ENCODE measurements at places on chromosomes 1 and 21.

DNA sequence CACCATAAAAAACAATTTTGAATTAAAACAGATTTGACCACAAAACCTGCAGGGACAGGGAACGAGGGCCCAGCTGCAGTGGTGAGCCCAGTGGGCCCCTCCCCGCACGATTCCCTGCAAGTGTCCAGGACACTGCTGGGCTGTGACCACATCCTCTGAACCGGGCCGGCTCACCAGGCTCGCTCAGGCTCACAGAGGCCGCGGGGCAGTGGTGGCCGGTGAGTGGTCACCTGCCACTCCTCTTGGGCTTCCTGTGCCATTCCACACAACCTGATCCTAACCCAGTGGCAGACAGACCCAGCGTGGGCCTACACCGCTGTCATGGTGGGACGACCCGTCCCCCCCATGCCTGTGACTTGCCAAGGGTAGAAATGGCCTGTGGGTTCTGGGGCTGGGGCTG is 36.5 kb upstream of the RIPK4 start:
- no peak for DNase-seq

GRCh38 chr1:116762281-116762680 is 8.1 kb downstream of the CD2 start:
- DNase-seq: no peak

GRCh38 chr21:38126666-38127303 is 130.0 kb upstream of the KCNJ15 start:
- DNase-seq: peak; percentile 50

DNA sequence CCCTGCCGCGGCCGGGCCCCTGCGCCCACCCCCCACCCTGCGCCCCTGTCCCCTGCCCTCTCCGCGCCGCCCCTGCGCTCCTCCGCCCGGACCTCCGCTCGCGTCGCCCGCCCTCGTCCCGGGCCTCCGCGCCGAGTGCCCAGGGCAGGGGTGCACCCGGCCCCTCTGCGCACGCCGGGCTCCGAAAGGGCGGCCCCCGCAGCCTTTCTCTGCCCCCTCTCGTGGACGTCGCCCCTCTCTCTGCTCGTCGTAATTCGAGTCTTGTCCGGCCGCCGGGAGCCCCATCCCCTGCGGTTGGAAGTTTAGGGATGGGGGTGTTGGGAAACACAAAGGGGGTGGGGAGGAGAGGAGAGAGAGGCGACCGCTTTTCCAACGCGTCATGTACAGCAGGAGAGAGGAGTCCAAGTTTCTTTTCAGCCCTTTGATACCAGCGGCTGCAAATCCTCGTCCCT is 407 bp downstream of the GALNT2 start:
- peak; percentile 16 for DNase-seq

GRCh38 chr1:35029761-35030160 is 2.0 kb downstream of the ZMYM6 start:
- DNase-seq: no peak

DNA sequence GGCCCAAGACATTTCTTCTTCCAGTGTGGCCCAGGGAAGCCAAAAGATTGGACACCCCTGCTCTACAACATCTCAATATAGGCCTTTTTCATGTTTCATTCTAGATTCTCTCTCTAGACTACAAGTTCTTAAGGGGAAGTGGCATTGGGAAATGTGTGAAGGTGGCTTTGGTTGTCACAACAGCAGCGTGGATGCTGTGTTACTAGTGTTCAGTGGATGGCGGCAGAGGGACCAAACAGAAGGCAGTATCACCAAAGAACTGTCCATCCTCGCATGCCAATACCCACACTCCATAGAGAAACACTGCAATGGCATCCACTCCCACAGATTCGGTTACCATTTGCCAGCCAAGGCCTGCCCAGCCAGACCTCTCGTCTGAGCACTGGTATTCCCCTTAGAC is 24.3 kb upstream of the IFNAR2 start:
- DNase-seq: no peak

DNA sequence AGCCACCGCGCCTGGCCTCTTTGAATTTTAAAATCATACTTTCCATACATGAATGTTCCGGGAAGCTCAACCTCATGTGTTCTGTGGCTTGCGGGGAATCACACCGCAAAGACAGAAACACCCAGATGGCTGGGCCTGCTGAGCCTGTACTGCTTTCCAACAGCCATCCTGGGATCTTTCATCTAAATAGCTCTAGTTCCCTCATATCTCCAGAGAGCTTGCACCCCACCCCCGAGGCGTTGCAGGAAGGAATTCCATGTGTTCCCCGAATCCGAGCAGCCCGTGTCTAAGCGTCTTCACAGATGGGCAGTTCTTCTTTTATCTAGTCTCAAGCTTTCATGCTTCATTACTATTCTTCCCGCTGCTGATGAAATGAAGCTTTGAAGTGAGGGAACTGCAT is 66.4 kb downstream of the IGSF21 start:
- DNase-seq: no peak

- no peak for DNase-seq
Measured at GRCh38 chr1:240194120-240194519, 102.4 kb downstream of the FMN2 start.

- no peak for DNase-seq
Measured at GRCh38 chr1:204161609-204162493, 4.3 kb downstream of the REN start.

DNA sequence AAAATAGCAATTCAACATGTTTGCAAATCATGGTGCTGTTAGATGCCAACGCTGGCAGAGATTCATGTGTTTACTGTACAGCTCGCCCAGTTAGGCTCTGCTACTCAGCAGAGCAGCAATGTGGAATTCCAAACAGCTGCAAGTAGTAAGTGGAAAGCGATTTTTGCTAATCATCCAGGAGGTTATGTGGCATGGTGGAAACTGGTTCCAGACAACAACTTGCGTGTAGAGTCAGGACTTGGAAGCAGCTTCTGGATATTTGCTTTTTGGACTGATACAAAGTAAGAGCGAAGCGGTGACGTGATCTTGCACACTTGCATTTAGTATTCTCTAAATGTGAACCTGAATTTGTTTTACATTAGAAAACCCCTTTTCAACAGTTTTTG is 27.1 kb upstream of the HHAT start:
- no peak for DNase-seq

DNA sequence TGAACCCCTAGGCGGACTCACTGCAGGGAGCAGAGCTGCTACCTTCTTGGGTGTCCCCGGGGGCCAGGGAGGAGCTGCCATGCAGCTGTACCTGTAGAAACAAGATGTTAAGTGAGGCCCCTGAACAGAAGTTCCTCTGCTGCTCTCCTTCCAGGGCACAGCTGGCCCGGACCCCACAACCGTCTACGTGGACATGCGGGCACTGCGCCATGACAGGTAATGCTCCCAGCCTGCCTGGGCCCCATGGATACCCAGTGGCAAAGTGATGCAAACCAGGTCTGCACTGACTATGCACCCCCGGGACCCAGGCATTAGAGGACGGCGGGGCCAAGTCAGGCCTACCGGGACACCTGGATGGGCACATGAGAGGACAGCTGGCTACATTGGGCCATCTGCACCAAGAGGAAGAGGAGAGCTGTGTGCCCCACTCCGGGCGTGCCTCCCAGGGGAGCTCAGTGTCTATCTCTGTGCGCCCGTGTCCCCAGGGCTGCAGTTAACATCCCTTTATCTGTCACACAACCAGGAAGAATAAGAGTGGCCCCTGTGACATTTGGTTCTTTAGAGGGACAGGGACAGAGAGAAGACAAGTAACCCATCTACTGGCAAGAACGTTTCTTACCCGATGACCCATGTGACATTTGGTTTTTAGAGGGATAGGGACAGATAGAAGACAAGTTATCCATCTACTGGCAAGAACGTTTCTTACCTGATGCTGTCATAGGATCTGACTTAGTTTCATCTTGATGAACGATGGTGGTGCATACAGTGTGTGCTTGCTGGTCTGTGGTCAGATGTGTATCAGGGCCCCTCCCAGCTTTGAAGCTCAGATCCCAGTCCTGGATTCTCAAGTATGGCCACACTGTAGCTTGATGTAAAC is 44.1 kb downstream of the S100B start:
- no peak for DNase-seq

DNA sequence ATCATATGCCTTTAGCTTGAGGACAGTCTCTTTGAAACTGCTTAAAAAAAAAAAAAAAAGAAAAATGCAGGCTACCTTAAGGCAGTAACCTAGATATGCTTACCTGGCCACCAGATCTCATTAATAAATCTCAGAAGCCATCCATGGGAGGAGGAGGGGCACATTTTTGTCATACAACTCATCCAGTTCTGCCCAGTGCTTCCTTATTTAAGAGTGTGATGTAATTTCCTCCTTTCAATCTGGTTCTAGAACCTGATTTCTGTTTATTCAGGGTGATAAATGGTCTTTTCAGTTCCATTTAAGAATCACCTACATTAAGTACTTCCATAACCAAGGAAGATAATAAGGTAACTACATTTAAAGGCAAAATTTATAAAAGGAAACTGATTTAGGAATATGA is 6.1 kb downstream of the ERRFI1 start:
- DNase-seq: no peak

GRCh38 chr1:188669728-188670382 is 1807.8 kb downstream of the BRINP3 start:
- no peak for DNase-seq

GRCh38 chr21:43305811-43306311 is 121.1 kb downstream of the SIK1 start:
- no peak for DNase-seq

DNA sequence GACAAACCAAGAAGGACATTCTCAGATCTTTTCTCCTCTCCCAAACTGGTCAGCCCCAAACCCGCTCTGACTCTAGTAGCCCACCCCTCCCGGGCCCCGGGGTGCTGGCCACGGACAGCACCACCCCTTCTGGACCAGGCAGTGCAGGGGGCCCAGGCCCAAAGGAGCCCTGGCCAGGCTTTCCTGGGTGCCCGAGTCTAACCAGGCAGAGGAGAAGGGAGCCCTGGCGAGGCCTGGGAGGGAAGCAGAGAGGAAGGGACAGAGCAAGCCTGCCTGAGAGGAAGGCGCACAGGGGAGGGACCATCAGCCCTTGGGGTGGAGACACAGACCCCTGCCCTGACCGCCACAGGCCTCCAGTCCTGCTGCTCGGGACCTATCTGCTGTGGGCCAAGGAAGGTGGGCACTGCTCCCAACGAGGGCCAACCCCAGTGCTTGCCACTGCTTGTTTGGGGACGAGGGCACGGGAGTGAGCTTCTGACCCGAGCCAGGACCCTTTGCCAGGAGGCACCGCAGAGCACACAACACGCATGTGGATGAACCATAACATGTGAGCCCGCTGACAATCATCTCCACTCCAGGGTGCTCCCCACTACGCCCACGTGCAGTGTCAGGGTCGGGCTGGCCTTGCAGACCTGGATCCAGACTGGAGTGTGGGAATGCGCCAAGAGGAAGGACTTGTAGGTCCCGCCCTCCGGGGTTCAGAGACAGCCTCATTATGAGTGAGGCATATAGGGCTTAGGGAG is 57.6 kb downstream of the KCNAB2 start:
- no peak for DNase-seq

GRCh38 chr1:160282807-160283206 is 2.1 kb downstream of the PEX19 start:
- DNase-seq: no peak

- DNase-seq: no peak
Measured at GRCh38 chr1:246503341-246503740, 3.7 kb downstream of the SMYD3 start.

DNA sequence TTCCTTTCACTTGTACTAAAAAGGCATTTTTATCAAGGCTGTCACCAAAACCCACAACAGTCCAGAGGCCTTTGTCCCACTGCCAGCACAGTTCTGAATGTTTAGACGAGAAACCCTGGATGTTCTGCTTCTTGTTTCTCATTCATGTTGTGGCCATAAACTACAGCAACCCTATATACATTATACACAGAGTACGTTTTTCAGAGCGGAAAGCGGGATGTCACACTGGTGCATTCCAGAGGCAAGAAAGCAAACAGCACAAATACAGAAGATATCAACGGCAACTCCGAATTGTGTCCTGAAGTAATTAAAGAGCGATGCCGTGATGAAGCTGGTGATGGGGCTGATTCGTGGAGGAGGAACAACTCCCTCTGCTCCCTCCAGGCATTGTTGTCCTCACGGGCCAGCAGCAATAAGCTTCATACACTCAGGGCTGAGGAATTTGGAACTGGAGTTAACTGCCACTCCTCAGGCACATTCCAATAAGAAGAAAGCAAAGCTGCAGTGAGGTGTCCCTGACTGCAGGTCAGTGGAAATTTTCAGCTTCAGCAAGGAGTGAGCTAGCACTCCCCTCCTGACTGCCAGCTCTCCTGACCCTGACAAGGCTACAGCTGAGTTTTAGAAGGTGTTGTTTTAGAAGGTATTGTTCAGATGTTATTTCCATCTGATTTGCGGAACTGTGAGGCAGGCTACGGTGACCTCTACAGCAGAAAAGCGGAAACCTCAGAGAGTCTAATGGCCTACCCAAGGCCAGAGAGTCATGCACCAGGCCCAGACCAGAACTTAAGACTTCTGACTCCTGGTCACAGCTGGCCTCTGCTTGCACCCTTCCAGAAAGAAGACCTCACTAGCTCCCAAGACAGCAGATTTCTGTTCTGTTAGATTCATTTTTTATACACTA is 149.0 kb downstream of the TGFBR3 start:
- DNase-seq: no peak

GRCh38 chr1:1069711-1070676 is 4.1 kb downstream of the RNF223 start:
- DNase-seq: no peak

DNA sequence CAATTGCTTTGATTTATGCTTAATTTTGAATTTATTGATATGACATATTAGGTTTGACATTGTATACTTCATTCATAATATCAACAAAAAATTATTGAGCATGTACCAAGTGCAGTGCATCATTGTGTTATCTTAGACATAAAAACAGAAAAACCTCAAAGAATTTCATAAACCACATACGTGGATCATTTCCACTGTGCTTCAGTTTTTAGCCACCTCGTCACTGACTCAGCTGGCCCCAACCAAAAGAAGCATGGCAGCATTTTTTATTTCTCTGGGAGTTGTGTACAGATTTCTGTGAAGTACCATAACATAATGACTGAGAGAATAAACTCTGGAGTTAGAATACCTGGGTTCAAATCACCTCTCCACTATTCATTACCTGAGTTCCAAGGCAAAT is 95.6 kb upstream of the C1orf87 start:
- DNase-seq: no peak

DNA sequence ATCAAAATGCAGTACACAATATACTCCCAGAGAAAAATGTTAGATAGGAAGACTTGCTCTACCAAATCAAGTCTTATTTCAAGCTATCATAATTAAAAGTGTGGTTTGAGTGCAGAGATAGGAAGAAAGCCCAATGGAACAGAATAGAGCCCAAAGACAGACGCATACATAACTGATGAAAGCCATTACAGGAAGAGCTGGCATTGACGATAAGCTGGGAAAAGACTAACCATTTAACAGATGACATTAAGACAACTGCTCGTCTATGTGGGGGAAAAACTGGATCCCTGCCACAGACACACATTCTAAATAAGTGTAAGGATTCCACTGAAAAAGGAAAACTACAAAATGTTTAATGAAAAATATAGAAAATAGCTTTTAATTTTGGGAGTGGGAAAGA is 85.5 kb downstream of the NGF start:
- DNase-seq: no peak

All from right renal cortex interstitium (tissue), 3 donors.